ENCODE measurements at places on chromosomes 3 and 15.

DNA sequence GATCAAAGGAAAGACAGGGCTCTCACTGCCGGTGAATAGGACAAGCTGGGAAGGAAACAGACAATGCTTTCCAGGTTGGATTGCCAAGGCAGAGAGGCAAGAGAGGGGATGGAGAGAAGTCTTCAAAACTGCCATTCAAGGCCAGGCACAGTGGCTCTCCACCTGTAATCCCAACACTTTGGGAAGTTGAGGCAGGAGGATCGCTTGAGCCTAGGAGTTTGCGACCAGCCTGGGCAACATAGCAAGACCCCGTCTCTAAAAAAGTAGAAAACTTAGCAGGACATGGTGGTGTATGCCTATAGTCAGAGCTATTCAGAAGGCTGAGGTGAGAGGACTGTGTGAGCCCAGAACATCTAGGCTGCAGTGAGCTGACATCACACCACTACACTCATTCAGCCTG lies 43.5 kb upstream of the IDH2 start:
- DNase-seq = no peak

DNA sequence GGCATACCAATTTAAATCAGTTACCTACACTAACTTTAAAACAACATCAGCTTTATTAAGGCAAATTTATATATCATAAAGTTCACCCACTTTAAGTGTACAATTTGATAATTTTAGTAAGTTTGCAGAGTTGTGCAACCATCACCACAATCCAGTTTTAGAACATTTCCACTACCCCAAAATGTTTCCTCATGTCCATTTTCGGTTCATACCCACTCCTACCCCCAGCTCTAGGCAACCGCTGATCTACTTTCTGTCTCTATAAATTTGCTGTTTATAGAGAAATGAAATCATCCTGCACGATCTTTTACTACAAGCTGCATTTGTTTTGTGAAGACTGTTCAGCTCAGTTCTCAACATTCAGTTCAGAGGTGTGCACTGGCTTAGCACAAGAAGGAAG lies 31.5 kb upstream of the FAM81A start:
- no peak for DNase-seq

DNA sequence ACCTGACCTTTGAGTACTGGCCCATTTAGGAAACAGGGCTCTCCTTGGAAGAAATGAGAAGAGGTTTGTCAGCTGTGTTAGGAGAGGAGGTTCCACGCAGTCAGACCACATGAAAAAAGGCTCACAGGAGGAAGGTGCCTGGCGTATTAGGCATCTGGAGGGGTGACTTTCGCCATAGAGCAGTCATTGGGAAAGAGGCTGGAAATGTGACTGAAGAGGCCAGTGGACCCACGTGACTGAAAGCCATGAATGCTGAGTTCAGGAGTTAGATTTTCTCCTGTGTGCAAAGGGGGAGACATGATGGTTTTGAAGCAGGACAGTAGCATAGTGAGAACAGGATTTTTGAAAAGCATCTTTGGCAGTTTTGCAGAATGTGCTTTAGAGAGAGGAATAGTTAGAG lies 29.7 kb upstream of the RNF7 start:
- DNase-seq = no peak

- DNase-seq = no peak
These were observed 1165.1 kb downstream of the ROBO2 start for GRCh38 chr3:78204977-78205376.

DNA sequence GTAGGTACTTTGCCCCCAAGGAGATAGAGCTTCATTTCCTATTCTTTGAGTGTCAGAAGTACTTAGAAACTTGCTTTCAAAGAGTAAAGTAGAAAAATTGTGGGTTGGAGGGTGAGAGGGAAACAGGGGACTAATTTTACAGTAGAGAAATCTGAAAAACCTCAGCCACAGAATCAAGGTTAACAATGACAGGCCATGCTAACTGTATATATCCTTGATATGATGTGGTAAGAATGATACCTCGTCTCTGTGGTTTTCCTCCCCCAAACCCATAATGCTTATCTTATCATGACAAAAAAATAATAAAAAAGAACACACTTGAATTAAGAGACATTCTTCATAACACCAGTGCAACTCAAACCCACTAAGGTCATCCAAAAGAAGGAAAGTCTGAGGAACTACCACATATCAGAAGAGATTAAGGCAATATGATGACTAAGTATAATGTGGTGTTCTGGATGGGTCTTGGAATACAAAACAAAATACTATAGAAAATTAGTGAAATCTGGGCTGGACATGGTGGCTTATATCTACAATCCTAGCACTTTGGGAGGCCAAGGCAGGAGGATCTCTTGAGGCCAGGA lies 360.4 kb downstream of the ULK4 start:
- DNase-seq = no peak

GRCh38 chr3:126264952-126265351 lies 84.6 kb upstream of the ALDH1L1 start:
- DNase-seq = no peak

GRCh38 chr3:15361494-15362214 lies 29.3 kb upstream of the SH3BP5 start:
- DNase-seq = peak; percentile 78

DNA sequence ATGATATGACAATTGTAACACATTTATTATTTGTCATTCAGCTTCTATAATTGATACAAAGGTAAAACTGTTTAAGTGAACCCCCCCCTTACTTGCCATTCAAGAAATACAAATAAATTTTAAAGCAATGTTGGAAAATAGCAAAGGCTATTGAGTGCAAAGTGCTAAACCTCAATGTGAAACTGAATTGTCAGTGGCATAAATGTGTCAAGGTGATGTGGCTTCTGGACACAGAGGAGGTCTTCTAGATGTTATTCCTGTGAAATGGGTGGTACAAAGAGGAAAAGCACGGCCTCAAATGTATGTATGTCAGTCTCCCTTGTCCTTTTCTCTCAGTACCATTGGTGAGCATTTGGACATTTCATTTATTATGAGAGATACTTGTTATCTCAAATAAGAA lies 149.4 kb downstream of the MCTP2 start:
- DNase-seq = no peak

DNA sequence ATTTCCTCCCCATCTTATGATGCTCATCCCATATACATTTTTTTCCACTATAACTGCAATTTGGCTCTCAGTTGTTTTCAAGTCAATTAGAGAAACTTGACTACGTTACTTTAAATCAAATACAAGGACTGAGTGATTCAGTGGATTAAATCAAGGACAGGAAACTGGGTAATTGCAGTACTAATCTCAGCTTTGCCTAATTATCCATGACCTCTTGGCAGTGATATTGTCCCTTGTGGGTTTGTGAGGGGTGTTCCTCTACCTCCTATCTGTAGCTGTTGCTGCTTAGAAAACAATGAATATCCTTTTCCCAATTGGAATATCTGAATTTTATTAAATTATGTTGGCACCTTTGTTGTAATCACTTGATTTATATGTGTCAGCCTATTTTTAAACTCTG lies 79.4 kb downstream of the ZPLD1 start:
- no peak for DNase-seq

DNA sequence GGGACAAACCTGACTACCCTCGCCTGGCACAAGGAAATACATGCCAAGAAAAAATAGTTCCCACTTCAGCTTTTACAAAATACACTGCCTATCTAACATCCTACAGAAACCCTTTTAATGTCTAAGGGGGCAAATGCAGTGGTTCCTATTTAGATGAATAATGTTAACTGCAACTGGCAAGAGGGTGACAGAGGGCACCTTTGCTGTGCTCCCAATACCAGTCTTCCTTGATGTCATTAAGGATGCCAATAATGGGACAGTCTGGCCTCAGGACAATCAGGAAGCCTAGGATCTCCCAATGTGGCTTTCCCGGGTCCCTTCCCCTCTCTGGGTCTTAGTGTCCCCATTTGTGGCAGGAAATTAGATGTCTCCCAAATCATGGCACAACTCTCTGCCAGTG lies 13.9 kb downstream of the CSRNP1 start:
- no peak for DNase-seq

GRCh38 chr15:57685306-57686095 lies 21.0 kb upstream of the POLR2M start:
- DNase-seq = no peak

- DNase-seq = no peak
These were observed 257.5 kb upstream of the LRTM1 start for GRCh38 chr3:55185380-55185779.

DNA sequence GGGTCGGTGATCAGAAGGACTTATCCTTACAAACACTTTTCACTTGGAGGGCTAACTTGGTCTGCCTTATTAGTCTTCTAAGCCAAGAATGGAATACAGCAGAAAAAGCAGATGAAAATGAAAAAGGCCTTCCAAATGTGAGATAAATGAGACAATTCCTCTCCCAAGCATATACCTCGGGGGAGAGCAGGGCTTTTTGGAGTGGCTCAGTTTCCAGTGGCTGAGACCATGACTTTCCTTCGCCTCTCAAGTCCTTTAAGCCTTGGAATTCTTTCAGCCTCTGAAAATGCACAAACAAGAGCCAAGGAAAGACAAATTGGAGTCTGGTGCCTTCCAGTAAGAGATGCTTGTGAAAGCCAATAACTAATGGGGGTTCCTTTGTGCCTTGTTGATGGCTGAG lies 130.9 kb downstream of the DTWD1 start:
- DNase-seq = no peak

DNA sequence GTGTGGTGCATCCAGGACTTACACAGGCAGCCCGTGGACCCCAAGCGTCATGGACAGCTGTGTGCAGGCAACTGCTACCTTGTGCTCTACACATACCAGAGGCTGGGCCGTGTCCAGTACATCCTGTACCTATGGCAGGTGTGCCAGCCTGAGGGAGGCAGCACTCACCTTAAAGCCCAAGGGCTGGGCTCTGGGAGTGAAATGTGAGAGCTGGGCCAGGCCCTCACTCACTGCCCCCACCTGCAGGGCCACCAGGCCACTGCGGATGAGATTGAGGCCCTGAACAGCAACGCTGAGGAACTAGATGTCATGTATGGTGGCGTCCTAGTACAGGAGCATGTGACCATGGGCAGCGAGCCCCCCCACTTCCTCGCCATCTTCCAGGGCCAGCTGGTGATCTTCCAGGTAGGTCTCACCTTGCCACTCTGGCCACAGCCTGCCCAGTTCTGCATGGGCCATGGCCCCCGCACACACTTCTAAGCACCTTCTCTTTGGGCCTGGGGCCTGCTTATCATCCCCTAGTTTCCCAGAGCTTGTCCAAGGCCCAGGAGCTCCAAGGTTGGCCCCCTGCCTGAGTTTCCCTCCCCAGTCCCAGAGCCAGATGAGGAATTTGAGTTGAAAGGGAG lies 11.0 kb downstream of the VILL start:
- no peak for DNase-seq

GRCh38 chr3:131655070-131655690 lies 152.4 kb upstream of the MRPL3 start:
- no peak for DNase-seq

DNA sequence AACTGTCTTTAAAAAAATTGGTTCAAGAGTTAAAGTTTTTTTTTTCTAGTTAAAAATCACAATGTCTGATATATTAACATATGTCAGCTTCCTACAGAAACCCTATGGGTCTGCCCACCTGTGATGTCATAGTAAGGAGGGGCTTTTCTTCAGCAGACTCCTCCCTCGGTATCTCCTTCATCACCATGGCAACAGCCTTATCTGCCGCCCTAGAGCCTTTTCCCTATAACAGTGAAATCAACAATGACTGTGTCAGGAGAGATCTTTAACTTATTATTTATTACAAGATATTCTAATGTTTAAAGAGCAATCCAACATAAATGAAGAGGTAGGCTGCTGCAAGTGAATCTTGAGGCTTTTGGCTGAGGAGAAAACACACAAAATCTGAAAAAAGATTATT lies 138.7 kb downstream of the PEX5L start:
- no peak for DNase-seq

DNA sequence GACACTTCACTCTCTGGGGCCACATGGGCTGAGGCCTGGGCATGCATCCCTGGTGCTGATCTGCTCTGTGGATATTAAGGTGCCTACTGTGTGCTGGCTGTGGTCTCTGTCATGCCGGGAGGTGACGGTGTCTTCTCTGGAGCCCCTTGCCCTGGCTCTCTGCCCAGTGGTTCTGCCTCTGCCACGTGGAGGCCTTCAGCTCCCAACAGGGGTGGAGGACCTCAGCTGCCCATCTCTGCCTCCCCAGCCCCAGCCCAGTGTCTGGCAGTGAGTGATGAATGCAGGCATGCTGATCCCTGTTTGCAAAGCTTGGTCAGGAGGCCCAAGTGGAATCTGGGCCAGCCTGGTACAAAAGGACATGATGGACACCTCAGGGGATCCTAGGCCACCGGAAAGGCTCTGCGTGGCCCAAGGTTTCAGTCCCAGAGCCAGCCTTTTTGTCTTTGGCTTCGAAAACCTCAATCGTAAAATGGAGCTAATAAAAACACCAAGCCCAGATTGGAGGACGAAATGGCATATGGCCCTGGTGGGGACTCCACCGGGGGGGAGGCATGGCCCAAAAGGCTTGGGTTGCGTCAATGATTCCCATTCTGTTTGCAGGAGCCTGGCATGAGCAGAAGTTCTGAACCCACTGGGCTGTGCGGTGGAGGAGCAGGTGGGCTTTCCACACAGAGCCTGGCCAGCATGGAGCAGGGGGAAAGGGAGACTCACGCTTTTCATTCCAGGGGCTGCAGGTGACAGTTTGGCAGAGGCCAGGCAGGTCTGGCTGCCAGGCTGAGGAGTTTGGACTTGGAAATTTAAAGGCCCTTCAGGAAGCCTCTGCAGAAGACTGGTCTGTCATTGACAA lies 54.7 kb upstream of the KLF13 start:
- peak; percentile 2 for DNase-seq

- no peak for DNase-seq
These were observed at the start of gene SOX2 for GRCh38 chr3:181711325-181712135. Gene SOX2 (plus strand): TSS chr3:181711925. CDS start chr3:181712361, 436 bp downstream.

DNA sequence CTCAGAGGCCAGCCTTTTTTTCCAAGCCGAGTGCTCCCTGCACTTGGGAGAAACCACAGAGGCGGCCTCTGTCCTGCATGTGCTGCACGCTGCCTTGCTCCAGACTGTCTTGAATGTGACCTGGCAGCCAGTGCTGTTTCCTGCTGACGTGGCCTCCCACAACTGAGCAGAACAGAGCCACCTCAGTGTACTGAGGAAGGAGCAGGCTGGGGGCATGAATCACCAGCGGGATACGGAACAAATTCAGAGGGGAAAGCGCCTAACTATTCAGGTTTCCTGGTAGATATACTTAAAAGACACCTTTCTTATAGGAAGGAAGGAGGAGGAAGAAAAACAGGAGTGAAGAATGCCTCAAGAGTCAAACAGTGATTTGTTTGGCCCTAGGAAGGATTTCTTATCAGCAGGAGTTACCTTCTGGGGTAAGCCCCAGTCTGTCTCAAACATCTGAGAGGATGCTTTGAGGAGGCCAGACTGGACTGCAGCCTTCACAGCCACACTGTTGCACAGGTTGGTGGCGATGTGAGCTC lies 114.0 kb downstream of the FNDC3B start:
- DNase-seq = peak; percentile 47

DNA sequence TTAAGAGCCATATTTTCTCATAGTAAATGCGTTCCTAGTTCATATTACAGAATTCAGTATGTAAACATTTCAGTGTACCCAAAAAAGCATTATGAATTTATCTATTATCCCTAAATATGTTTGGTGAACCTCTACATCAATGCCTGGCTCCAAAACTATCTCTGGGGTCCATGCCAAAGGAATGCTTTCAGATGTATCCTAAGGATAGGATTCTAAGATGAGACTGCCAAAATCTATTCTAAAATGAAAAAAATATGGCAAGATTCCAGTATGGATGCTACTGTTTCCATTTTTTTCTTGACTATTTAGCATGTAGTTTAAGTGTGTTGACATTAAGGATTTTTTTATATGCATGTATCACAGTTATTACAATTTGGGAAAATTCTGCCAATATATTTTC lies 18.8 kb downstream of the EIF5A2 start:
- DNase-seq = no peak

GRCh38 chr15:79310612-79310984 lies 314 bp upstream of the TMED3 start:
- DNase-seq = no peak
